SK-MEL-5 (cell line): ENCODE measurements at places on chromosomes 13 and 19. TPM values are rescaled to one million over a fixed set of nuclear protein-coding genes. Genes with fewer than 3 reads are reported as not detected.

GRCh38 chr13:94267581-94268366, 211.7 kb downstream of the DCT start:
- no peak for DNase-seq

GRCh38 chr19:18913466-18913865, 5.7 kb downstream of the COPE start:
- DNase-seq, result no peak

- no peak for DNase-seq
These were observed 128.7 kb downstream of the UGGT2 start for GRCh38 chr13:95924389-95924994.

GRCh38 chr19:41530184-41530534, 45.8 kb upstream of the CEACAM21 start:
- DNase-seq, result no peak

- peak; percentile 92 for DNase-seq
These were observed 559 bp upstream of the LENG9 start for GRCh38 chr19:54464044-54464629.

The NDUFA3 gene
- 43.1 and 48.5 TPM in 2 replicates for total RNA-seq

The FAAP24 gene
- total RNA-seq, result 4.6 and 6.4 TPM in 2 replicates
